ENCODE measurements at places on chromosomes 3 and 15.

GRCh38 chr3:109973733-109974132 lies 636.4 kb upstream of the DPPA4 start:
- DNase-seq: no peak

DNA sequence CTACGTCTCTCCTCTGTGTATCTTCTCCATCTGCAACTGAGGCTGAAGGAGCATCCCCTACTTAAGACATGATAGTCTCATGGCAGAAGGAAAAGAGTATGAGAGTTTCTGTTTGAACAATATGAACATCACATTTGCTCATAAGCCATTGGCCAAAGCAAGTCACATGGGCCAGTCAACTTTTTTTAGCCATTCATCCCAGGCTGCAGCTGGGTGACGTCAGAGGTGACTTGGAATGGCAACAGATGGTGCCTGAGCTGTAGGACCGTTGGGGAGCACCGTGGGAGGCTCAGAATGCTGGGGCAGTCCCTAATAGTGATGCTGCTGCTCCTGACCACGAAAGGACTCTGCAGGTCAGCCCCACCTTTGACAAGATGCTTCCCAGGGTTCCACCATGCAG lies 58.7 kb downstream of the CRTC3 start:
- no peak for DNase-seq

DNA sequence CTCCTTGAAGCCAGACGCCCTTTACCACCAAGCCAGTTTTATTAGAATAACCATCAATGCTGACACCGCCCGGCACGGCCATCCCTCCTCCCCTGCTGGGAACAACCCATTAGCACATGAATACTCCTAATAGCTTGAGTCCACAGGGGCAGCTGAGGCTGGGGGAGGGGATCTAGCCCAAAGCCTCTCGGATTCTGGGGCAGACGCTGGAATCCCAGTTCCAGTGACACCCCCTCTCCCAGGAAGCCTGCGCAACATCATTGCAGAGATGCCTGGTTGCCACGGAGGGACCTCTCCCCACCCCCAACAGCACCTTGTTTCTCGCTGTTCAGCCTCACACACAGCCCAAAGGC lies 1.2 kb upstream of the LINGO1 start:
- DNase-seq: no peak

- DNase-seq: no peak
These were observed 151.6 kb downstream of the SLCO3A1 start for GRCh38 chr15:92005154-92005553.

GRCh38 chr3:144242747-144243146 lies 271.1 kb downstream of the DIPK2A start:
- DNase-seq: no peak

- no peak for DNase-seq
These were observed 5.9 kb upstream of the CLDN16 start for GRCh38 chr3:190382082-190382481.

GRCh38 chr15:90160781-90161727 lies 40.1 kb upstream of the SEMA4B start:
- DNase-seq: no peak

DNA sequence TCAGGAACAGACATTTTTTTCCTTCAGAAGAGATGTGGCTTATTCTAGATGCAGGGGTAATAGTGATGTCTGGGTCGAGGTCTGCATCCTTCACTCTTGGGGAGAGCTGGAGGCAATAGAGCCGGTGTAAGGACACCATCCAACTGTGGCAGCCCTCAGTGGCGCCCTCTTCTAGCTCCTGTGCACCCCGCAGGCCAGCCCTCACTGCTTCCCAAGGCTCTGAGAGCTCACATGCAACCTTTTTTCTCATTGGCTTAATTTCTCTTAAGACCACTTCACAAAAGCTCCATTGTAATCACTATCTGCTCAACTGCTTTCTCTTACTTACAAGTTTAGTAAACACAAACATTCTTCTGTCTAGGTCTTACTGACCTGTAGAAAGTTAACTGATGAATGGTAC lies 3.9 kb upstream of the VPS8 start:
- DNase-seq: no peak
